ENCODE measurements at places on chromosomes 13 and 19.
A peak's percentile ranks its signal among the peaks of the same experiment; 100 is the strongest.

GRCh38 chr13:44355621-44356020, 18.0 kb upstream of the SERP2 start:
- no peak for DNase-seq

DNA sequence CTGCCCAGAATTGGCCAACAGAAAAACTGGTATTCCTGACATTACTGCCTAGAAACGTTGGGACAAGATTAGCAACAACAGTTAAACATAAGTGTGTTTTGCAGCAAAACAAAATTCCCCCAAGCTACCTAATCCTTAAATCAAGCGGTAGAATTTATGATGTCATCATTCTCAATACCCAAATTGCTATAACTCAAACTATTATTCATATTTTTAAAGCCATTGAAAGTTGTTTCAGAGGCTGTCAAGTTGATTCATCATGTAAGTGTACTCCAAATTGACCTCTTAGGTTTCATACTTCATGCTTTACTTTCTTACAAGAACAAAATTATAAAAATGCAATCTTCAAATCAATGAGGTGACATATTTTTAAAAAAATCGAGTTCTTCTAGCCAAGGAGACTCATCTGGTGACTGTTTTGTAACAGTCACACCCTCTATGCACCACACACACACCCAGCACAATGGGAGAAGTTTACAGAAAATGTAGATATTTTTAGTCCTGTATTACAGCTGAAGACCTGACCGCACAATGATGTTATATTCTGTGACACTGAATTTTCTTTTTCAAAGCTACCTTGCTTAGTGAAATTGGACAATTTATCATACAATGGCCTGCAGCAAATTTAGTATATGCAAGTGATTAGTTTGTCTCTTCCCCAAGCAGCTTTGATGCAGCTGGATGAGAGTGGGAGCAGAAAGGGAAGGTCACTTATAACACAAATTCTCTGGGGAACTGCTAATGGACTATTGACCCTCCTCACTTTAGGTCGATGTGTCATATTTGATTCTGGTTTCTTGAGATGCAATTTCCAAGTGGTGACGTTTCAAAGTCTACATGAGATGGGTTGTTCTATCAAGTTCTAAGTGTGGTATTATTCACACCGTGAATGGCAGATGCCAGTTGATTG, 345.3 kb upstream of the OBI1 start:
- DNase-seq, result no peak

DNA sequence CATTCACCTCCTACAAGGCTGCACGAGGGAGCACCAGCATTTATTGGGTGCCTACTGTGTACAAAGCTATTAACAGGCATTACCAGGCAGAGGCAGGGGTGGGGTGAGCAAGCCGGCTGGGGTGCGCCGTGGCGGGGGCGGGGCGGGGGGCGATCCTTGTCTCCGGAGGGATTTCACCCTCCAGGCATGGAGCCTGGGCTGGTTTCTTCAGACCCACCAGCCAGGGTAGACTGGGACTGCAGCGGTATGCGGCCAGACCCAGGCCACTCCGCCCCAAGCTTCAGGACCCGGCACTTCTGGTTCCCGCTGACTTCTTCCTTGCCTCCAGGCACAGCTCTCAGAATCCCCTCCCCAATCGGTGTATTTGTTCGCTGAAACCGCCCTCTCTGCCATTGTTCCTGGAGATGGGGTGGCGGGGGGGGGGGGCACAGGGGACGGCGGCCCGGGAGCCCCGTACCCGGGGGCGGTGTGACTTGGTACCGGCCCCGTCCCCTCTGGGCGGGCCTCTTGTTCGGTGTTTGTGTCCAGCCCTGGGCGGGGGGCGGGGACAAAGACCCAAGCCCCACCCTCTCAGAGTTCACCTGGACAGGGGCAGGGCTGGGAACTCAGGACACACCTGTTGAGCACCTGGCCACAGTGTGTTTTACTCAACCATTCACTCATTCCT, 14.4 kb downstream of the TJP3 start:
- no peak for DNase-seq

DNA sequence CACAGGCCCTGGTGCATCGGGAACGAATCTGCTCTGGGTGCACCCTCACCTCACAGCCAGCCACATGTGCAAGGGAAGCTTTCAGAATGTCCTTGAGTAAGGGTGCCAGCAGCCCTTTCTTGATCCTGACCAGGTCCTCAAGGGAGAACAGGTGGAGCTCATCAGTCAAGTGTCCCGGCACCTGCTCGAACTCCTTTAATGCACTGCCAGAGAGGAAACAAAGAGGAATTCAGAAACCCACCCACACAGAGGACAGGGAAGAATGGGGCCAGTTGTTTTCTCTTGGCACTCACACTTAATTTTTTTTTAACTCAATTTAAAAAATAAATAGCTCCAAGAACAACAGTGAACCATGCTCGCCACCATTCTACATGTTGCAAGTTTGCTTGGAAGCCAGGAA, 41.7 kb downstream of the RUBCNL start:
- DNase-seq, result no peak

- DNase-seq, result no peak
Observed at GRCh38 chr13:99431927-99432608, 69.2 kb upstream of the TM9SF2 start.

- DNase-seq, result no peak
Observed at GRCh38 chr13:22696433-22696832, 484.3 kb upstream of the SGCG start.

DNA sequence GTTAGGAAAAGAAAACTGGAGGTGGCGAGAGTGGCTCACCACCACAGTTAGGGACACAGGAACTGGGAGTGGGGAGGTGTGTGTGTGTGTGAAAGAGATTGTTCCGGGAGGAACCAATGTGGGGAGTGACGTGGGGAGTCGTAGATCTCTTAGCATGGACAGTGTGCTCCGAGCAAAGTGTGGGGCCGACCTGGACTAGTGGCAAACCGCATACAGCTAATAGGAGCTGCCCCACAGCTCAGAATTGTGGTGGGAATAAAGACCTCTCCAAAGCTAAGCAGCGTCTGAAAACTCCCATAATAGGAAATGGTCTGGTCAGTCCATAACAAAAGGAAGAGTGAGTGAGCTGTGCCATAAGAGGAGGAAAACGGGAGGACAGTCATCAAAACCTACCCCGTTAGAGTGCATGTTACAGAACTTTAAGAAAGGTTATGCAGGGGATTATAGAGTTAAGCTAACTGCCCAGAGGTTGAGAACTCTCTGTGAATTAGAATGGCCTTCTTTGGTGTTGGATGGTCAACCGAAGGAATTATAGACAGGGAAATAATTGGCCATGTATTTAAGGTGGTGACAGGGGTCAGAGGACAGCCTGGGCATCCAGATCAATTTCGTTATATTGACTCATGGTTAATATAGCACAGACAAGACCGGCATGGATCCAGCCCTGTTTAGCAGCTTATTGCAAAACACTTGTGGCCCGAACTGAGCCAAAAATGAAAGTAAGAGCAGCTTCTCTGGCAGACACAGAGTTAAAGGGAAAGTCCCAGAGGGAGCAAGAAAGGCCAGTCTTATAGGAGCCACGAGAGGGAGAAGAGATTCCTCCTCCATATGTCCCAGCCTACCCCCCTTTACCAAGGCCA, 8.9 kb upstream of the SLC15A1 start:
- no peak for DNase-seq

GRCh38 chr19:1274081-1274851, 1.1 kb upstream of the FAM174C start:
- DNase-seq, result no peak

DNA sequence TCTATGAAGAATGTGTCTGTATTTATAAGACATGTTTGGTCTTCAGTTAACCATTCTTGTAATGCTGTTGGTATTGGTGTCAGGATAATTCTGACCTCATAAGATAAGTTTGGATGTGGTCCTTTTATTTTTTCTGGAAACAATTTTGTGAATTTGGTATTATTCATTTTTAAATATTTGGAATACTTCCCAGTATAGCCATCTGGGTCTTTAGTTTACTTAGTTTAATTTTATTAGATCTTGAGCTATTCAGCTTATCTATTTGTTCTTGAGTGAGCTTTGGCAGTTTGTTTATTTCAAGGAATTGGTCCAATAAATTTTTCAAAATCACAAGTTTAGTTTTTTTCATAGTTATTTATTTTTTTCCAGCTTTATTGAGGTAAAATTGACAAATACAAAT, 335.4 kb upstream of the PCDH20 start:
- DNase-seq, result no peak

DNA sequence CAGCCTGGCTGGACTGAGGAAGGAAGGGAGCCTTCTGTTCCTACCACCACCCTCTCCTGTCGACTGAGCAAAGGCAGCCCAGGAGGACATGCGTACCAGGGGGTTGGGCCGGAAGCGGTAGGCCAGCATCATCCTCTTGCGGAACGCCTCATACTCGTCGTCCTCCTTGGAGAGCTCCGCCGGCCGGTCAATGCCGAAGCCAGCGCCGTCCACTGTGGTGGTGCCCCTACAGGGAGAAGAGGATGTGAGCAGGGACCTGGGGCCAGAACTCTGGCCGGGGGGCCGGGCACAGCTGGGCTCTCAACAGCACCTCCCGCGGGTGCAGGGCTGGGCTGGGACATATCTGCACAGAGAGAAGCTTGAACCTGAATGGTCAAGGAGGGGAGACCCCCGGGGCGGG, 3.8 kb upstream of the TM6SF2 start:
- no peak for DNase-seq

- DNase-seq, result no peak
Observed at GRCh38 chr13:46648166-46648607, 95.2 kb downstream of the LRCH1 start.

- DNase-seq, result no peak
Observed at GRCh38 chr19:32227561-32228165, 117.7 kb upstream of the ZNF507 start.

- DNase-seq, result peak; percentile 67
Observed at GRCh38 chr19:49355909-49356353, 6.3 kb downstream of the TEAD2 start.

GRCh38 chr19:23665651-23666410, 21.2 kb downstream of the ZNF675 start:
- no peak for DNase-seq

DNA sequence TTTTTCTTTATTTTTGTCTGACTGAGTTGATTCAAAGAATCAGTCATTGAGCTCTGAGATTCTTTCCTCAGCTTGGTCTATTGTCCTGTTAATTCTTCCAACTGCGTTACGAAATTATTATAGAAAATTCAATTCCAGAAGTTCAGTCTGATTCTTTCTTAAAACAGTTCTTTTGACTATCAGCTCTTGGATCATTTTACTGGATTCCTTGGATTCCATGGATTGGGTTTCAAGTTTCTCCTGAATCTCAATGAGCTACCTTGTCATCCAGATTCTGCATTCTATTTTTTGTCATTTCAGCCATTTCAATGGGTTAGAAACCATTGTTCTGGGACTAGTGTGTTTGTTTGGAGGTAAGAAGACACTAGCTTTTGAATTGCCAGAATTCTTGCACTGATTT, 169.3 kb downstream of the PCDH20 start:
- DNase-seq, result no peak

DNA sequence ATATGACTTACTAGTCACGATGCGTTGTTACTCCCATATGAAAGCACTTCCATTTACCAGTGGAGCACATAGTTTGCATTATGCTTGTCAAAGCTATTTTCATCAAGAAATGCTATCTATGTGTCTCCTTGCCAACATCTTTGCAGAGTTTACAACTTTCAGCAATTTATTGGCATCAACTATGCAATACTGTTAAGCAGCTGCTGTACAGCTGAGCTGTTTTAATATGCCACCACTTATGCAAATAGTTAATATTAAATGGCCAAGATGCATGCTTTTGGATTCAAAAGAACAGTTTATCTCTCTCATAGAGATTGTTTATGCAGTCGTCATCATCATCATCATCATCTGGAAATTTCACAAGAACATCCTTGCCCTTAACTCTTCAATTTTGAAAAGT, 67.9 kb upstream of the KLF5 start:
- DNase-seq, result no peak

DNA sequence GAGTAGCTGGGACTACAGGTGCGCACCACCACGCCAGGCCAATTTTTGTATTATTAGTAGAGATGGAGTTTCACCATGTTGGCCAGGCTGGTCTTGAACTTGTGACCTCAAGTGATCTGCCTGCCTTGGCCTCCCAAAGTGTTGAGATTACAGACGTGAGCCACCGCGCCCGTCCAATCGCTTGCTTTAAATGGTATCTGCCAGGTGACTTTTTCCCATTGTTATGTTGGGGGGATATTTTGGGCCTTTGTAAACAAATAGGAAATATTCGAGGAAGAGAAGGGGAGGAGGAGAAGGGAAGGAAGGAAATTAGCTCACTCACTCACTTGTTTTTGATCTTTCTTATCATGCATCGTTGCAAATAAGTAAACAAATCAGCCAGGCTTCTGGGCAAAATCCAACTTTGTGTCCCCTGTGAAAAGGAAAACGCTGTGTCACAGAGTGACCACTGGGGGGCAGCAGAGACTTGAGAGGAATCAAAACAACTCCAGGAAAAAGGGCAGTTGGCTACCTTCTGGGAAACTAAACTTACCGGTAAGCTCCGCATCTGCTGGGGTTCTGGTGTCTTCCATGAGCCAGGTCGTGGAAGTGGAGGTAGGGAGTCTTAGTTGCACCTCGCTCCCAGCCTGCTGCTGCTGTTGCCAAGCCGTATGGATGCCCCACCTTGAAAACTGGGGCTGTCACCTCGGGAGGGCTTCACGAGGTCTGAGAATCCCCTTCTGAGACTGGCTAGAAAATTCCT, 9.3 kb upstream of the RANBP3 start:
- peak; percentile 76 for DNase-seq

DNA sequence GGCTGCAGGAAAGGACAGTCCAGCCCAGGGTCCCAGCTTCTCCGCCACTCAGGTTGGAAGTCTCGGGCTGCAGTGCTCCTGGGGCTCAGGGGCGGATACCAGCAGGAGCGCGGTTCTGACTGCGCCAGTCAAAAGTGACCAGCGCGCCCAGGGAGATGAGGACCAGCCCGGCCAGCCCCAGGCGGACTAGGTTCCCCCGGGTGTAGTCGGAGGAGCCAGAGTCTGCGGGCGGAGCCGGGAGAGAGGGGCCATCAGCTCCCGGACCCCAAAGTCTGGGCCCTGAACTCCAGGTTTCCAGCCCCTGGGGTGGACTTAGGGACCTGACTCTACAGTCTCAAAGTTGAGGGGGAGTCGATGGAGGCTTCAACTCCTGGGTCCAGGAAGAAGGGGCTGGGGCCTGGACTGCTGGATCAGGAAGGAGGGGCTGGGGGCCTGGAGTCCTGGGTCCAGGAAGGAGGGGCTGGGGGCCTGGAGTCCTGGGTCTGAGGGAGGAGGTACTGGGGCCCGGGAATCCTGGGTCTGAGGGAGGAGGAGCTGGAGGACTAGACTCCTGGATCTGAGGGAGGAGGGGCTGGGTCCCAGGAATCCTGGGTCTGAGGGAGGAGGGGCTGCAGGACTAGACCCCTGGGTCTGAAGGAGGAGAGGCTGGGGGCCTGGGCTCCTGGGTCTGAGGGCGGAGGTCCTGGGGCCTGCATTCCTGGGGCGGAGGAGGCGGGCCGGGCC, 5.3 kb downstream of the OSCAR start:
- no peak for DNase-seq

DNA sequence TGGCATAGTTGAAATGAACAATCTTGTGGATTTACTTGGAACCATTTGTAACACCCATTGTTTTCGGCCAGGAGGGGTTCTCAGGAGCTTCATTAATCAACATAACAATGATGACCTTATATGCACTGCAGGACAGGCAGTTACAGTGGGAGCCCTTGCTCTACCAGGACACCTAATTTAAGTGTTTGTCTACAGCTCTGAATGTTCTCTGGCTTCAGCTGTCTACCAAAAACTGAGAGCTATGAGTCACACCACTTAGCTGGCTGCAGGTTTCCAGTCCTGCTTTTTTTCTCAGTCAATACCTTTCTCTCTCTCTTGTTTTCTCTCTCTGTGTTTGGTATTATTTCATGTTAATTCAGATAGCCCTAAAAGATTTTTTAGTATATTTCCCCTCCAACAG, 105.4 kb upstream of the MBNL2 start:
- DNase-seq, result no peak
